ENCODE measurements at places on chromosomes 11 and 22.

DNA sequence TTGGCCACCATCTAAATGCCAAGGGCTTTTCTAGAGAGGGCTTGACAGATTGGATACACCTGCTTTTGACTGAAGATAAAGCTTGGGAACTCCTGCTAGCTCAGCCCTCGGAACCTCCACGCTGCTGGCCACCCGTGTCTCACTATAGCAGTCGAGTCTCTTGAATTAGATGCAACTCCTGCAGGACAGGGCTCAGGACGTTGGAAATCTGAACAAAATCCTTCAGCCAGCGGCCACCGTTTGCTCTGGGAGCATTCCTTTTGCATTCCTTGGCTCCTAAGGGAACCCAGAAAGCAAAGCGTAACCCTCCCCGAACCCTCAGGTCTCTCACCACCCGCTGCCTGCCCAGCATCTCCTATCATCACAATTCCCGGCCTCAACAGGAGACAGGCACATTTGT lies 77.8 kb downstream of the GRIK4 start:
- DNase-seq = no peak

DNA sequence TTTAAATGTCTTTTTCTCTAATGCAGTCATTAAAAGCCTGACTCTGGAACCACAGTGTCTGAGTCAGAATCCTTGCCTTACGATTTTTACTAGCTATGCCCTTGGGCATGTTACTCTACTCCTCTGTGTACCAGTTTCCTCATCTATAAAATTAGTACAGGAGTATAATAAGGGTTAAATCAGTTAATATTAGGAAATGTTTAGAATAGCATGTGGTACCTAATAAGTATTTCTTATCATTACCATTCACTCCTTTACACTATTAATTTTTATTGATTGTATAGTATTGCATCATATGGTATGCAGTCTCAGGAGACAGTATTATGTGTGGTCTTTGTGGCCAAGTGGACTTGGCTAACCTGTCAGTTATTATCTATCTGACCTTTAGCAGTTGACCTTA lies 68.2 kb downstream of the METTL15 start:
- DNase-seq = no peak

DNA sequence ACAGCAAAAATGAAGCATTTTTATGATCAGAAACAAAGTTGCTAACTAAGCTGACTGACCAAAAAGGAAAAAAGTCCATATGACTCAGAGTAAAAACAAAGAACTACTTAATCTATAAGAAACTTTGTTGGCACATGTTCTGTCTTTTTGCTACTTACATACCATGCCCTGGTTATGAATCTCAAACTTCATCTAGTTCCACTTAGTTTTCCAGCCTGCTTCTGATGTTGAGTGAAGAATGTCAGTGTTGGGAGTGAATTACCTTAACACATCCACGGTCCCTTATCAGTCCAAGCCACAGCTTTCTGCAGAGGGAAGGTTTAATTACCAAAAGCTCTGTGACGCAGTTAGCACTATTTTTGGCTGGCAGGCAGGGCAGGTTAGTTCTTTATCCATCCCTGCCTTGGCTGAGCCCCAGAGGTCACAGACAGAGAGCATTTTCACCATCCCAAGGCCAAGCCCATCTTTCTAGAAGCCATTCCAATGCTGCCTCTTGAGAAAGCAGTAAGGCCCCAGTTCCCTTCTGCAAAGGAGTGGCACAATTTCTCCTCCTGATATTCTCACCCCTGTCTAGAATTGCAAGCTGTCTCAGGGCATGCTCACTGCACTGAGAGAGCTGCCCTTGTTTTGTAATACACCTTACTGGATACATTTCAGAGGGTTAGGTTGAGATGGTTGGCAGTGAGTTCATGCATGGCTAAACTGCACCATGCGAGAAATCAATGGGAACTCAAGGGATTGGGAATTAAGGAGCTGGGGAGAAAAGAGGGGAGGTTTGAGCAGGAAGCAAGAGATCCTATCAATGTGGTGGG lies 67.1 kb downstream of the SLC1A2 start:
- DNase-seq = no peak

DNA sequence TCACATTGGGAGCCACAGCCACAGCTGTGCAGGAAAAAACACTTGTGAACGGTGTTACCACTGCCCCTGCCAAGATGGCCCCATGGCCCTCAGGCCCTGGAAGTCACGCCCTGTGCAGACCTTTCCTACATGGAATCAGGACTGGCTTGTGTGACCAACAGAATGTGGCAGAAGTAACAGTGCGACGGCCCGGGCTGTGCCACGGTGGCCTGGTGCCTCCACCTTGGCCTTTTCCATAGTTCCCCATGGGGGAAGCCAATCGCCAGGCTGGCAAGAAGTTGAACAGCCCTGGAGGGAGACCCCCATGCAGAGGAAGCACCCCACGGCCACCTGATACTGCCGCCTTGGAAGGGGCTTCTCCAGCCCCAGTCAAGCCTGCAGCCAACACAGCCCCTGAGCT lies 48.0 kb downstream of the DHCR7 start:
- no peak for DNase-seq

DNA sequence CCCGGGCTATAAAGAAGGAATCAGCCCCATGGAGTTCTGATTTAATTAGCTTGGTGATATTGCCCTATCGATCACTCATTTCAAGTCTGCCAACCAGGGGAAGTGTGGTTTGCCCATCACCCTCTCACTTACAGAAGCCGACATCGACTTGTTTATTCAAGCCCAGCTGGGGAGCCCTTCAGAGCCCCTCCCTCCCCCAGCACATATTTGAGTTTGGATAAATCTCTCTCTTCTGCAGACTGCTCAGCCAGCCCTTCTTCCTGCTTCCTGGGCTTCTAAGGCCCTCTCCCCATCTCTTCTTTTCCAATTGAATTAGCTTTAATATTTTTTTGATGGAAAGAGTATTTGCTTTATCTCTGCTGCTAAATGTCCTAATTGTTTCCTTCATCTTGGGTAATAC lies 299.0 kb downstream of the MIAT start:
- no peak for DNase-seq

DNA sequence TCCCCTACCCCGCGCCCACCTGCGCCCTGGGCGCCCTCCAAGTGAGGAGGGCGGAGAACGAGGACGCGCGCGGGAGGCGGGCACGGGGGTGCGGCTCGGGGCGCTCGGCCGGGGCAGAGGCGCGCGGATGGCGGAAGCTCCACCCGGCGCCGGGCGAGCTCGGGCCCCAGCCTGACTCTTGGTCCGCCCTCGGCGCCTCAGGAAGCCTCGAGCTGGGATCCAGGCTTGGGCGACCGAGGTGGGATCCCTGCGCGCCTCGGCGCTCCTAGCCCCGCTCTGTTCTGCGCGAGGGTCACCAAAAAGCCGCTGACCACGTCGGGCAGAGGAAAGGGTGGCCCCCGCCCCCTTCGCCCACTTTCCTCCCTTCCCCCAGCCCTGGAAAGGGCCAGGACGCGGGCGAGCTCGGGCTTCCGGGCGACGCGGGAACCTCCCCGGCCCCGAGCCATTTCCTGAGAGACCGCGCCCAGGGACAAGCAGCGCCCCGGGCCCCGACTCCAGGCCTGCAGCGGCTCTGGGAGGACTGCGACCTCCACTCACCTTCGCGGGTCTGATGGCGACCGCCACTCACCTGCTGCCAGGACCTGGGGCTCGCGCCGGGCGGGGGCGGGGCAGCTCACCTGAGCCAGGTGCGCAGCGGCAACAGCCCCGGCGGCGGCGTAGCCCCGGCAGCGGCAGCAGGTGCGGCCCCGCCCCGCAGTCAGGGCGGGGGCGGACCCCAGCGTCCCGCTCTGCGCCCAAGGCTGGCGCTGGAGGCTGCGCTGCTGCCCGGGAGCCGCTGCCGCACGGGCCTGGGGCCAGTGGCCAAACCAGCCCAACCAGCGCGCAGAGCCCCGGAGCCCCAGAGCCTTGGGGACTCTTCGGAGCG lies 2.2 kb upstream of the SIGIRR start:
- DNase-seq = peak; percentile 39

GRCh38 chr11:16966930-16967671 lies 47.1 kb downstream of the PLEKHA7 start:
- DNase-seq = peak; percentile 34

DNA sequence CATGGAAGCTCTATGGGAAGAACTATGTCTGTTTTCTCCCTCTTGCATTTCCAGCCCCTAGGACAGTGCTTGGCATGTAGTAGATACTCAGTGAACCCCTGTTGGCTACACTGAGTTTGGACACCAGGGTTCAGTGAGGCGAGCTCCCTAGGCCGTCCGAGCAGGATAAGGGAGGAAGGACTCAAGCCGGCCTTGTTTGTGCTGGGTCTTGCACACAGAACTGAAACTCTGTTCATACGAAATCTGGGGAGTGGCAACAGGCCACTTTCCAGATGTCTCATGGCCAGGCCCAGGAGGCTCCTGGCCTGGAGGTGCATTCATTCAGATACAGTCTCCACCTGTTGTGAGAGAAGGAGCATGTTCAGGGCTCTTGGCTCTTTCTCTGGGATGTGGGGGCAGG lies 23.6 kb upstream of the LMO1 start:
- no peak for DNase-seq

DNA sequence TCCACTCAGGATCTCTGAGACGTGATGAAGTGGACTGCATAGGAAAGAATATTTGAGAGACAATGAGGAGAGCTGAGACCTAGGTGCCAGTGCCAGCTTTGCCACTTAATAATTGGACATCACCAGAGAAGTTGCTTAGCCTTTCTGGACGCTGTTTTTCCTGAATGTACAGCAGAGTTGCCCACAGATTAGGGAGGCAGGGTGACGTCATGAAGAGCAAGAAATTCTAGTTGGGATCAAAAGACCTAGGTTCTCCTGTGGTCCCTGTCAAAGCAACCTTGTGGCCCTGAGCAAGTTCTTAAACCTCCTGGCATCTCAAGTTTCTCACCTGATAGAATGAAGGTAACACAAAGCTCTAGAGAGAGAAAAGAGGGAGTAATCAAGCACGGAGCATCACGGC lies 174.6 kb upstream of the TENM4 start:
- DNase-seq = no peak

GRCh38 chr11:110479108-110480101 lies 49.7 kb downstream of the FDX1 start:
- no peak for DNase-seq

GRCh38 chr11:131324921-131325570 lies 45.4 kb upstream of the NTM start:
- DNase-seq = no peak

- DNase-seq = no peak
Observed at GRCh38 chr11:10876158-10876557, 18.3 kb upstream of the ZBED5 start.

DNA sequence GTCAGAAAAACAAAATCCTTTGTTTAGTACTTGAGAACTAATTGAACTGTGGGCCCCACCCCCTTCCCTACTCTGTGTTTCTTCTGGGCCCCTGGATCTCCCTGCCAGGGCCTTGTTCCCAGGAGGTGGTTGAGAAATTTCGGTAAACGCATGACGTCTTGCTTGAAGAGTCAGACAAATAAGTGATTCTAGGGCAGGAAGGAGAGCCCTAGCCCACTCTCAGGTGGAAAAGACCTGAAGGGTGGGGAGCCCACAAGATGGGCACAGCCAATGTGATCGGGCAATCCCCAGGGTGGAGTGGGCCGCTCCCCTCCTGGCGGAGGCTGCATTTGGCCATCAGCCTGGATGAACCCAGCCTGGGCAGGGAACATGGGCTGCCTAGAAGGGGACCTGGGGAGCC lies 16.8 kb upstream of the P2RY2 start:
- no peak for DNase-seq

GRCh38 chr22:28600546-28601143 lies 79.0 kb downstream of the TTC28 start:
- DNase-seq = peak; percentile 56

- DNase-seq = peak; percentile 83
Observed at GRCh38 chr22:23716811-23717801, 26.3 kb downstream of the RGL4 start.

DNA sequence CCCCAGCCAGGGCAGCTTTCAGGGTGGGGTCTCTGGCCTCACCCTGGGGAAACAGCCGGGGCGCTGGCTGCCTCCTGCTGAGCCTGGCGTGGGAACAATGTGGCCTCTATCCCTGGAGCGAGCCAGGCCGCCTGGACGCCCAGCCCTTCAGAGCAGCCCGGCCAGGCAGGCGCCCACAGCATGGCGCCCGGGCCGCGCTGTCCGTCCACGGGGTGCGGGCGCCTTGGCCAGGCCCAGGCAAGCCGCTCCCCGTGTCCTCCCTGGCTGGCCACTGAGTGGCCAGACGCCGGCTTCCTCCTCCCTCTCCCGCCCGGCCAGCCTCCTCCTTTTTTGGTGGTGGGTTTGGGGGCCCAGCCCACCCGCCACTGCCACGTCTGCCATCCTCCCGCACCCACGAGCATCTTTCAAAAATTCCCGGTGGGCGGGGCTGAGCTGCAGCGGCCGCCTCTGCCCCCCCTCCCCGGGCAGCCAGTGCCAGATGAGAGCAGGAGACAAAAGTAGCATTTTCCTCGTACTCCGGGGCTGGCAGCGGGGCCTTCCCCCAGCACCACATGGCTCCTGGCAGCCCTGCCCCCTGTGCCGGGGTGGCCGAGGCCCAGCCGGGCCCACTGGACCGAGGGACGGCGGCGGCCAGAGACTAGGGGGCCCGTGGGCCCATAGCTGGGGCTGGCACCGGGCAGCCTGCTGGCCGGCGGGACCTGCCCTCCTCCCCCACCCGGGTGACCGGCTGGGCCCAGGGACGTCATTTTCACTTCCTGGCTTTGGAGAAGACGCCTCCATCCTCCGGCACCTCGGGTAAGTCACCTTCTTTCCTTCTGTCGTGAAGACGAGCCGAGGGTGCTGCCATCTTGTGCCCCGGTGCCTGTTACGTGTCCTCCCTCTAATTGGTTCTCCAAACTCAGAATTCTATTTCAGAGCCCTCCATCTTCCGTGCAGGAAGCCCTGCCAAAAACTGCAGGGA lies 70.2 kb upstream of the PPARA start:
- peak; percentile 69 for DNase-seq

DNA sequence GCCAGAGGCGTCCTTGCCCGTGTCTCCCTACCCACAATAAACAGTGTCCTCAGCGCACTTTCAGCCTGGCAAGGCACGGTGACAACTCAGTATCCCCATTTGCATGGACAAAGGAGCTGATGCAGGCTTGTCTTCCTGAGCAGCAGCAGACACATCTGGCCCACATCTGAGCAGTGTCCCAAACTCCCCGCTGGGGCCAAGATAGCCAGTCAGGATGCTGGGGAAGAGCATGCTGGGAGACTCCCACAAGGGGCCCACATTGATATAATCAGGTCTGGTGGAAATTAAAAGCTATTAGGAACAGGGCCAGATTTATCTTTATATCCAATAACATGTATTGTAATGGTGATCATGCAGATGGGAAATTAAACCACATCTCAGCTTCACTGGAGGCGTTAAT lies 24.7 kb downstream of the DSCAML1 start:
- no peak for DNase-seq

DNA sequence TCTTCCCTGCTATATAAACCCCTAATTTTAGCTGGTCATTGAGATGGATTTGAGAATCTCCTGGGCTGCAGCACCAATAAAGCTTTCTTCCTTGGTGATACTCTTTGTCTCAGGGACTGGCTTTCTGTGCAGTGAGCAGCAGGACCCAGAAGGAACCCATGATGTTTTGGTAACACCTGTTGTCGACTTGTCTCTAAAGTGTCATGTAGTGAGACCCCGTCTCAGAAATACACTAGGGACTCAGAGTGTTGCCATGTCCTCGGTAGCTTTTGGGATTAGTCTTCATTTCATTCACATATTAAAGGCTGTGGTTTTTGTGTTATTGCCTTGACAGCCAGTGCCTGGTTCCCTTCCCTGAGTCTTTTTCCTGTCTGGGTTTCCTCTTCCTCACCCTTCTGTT lies 1078.7 kb downstream of the TBC1D22A start:
- DNase-seq = no peak

GRCh38 chr22:37062376-37062675 lies 10.8 kb downstream of the KCTD17 start:
- DNase-seq = no peak

- DNase-seq = no peak
Observed at GRCh38 chr11:69445131-69445470, 36.4 kb upstream of the LINC01488 start.

- no peak for DNase-seq
Observed at GRCh38 chr11:35721651-35722282, 59.2 kb downstream of the TRIM44 start.

All from ACHN (cell line).